Activated T-cell treated with anti-CD3 and anti-CD28 coated beads, Interleukin-2, amount 50 U/mL, for 24 hours (primary cell): ENCODE measurements at places on chromosomes 16 and 17.

DNA sequence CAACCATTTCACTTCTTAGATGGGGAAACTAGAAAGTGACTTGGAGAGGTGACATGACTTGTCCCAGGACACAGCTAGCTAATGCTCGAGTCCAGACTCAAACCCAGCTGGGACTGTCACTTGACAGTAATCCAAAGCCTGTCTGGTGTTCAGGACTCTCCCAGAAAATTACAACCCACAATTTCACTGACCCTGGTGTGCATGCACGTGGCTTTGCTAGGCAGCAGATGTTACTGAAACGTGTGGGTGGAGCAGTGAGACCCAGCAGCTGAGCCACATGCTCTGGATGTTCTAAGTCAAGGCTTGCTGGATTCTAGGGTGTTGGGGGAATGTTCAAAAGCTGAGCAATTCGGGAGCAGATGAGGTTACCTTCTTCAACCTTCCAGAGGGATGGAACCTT is 364.6 kb downstream of the GRIN2A start:
- no peaks in the 10 kb centered on the region for H3K36me3 ChIP-seq
- no peaks in the 10 kb centered on the region for H3K4me1 ChIP-seq
- DNase-seq, result no peak
- no peak overlapping the region for H3K27ac ChIP-seq

DNA sequence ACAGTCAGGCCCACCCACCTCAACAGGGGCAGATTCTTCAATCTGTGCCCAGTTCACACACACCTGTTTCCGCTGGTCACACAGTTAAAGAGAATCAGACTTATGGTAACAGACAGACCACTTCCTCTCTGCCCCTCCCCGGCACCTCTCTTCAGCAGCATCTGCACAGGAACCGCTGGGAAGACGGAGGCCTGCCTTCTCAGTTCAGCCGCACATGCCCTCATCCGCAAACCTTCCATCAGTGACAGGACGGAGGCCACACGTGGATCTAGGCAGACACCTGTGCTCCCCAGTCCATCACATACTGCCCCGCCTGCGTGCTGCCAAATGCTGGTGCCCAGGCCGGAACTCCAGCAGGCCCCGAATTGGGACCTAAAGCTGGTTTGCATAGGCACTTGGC is 10.3 kb downstream of the PHB1 start:
- H3K4me1 ChIP-seq, result peaks cover 44% of the 10 kb centered on the region
- H3K27ac ChIP-seq, result peak overlapping the region; percentile 37
- DNase-seq, result peak; percentile 29
- H3K27me3 ChIP-seq, result no peaks in the 10 kb centered on the region

GRCh38 chr17:21394265-21394664 is 18.1 kb downstream of the KCNJ12 start:
- no peaks in the 10 kb centered on the region for H3K36me3 ChIP-seq
- H3K27ac ChIP-seq, result no peak overlapping the region
- H3K4me1 ChIP-seq, result no peaks in the 10 kb centered on the region
- peaks cover 17% of the 10 kb centered on the region for H3K27me3 ChIP-seq
- no peak overlapping the region for H3K4me3 ChIP-seq

GRCh38 chr16:85002099-85002541 is 9.2 kb downstream of the ZDHHC7 start:
- H3K27ac ChIP-seq, result peak overlapping the region; percentile 63
- no peak overlapping the region for H3K4me3 ChIP-seq
- no peak for DNase-seq
- H3K4me1 ChIP-seq, result peaks cover 53% of the 10 kb centered on the region

DNA sequence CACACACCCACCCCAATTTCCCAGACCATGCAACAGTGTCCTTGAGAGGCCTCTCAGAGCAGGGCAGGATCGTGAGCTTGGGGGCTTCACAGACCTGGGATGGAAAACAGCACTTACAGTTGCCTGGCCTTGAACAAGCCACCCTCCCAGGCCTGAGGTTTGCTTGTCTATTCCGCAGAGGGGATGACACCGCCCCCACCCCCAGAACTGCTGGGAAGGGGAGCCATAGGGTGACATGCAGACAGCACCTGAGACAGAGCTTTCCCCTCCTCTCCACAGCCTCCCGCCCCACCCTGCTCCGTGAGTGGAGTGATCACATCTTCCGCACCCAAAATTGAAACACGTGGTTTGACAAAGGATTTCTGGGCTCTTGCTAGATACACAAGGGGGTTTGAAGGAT is 131.5 kb upstream of the TNRC6C start:
- peaks cover 15% of the 10 kb centered on the region for H3K4me1 ChIP-seq
- DNase-seq, result peak; percentile 20
- H3K27ac ChIP-seq, result no peak overlapping the region
- no peaks in the 10 kb centered on the region for H3K27me3 ChIP-seq

- H3K4me1 ChIP-seq, result peaks cover 38% of the 10 kb centered on the region
- no peaks in the 10 kb centered on the region for H3K36me3 ChIP-seq
- peaks cover 11% of the 10 kb centered on the region for H3K27me3 ChIP-seq
Measured at GRCh38 chr17:65228287-65228686, 91.1 kb downstream of the RGS9 start.

DNA sequence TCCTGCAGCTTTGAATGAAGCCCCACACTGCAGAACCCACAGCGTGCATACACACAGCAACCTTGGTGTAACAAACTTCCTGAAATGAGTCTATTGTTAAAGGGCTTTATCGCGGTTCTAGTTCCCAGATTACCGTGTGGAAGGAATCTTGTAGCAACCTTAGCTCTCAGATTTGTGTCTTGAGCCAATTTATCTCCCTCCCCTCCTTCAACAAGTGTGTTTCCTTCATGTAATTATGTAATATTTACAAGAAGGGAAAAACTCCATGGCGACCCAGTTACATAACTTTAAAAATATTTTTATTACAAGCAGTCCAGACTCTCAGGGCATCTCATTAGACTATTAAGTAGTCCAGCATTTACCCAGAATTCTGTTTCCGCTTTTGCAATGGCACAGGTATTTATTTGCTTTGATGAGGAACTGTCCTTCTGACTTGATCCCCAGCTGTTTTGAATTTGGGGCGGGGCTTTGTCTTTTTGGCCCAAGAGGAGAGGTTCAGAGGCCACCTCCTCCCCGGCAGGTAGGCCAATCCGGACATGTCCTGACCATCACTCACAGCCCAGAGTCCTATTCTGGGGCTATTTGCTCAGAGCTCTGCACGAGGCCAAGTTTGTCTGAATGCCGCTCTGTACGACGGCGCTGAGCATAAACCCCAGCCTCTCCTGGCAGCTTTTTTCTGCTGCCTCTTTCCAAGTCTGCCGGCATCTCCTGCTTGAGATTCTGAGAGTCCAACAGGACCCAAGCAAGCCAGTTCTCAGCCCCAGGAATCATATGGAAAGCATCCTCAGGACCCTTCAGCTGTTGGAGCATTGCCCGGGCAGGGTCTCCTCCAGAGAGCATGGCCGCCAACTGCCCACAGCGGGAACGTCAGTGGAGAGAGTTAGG is 35.6 kb downstream of the CLEC16A start:
- peak overlapping the region; percentile 18 for H3K27ac ChIP-seq
- DNase-seq, result no peak
- H3K36me3 ChIP-seq, result peaks cover 91% of the 10 kb centered on the region

DNA sequence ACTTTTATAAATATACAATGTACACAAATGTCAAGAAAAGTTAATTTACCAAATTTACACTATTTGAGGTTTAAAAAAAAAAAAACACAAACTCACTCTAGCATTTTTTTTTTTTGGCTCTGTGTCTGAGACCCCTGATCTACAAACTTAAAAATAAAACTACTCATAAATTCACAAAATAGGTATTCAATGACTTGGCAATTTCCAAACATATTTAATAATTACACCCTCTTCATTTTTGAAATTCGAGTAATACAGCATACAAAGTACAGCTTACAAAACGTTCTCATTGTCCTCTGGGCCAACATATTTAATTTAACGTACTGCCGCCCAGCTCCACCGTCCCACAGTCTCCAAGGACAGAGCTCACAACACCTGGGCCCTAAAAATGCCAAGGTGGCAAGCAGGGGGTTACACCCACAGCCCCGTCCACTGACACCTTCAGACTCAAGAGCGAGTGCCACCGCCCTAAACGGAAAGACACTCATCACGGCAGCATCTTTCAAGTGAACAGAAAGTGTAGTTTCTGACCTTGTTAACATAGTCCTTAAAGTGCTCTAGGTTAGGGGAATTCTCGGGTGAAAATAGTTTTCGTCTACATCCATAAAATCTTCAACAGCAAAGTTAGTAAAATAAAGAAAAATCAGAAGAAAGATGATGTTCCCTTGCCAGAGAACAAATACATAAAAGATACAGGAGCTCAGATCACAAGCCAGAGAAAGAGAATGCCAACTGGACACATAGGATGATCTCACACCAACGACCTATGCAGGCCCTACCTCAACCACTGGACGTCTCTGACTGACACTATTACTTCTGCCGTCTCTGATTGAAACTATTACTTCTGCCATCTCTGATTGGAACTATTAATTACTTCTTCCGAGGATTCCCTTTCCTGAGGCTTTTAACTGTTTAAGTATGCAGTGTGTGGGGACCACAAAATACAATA is 4.2 kb downstream of the ADCY9 start:
- DNase-seq, result no peak
- H3K4me1 ChIP-seq, result peaks cover 54% of the 10 kb centered on the region
- no peaks in the 10 kb centered on the region for H3K27me3 ChIP-seq
- peaks cover 16% of the 10 kb centered on the region for H3K36me3 ChIP-seq
- peak overlapping the region; percentile 74 for H3K4me3 ChIP-seq

DNA sequence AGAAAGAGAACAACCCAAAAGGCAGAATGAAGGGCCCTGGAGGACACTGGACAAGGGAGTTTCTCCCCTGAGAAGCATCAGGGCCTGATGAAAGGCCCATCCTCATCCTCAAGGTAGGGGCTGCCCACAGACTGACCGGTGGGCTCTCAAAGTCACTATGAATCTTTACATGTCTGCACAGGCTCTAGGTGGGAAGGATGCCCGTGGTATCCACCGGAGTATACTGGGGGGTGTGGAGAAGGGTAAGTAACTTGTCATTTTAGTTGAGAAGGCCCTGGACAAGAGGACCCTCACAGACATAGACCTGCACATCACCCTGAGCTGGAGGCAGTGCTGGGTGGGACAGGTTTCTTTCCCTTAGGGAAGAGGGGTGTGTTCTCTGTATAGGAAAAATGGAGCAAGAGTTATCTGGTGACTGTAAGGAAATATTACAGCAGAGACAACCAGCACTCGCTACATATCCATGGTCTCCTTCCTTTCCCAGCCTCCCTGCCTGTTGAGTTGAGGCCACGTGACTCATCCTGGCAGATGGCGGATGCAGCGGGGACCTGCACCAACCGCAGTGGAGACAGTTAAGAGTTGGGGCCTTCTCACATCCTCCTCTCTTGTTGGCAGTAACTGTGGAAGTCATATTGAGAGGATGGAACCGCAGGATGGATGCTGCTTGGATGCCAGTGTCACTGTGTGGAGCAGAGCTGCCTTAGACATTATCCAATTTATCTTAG is 45.6 kb upstream of the KCNJ12 start:
- no peak overlapping the region for H3K4me3 ChIP-seq
- H3K36me3 ChIP-seq, result no peaks in the 10 kb centered on the region
- peaks cover 4% of the 10 kb centered on the region for H3K27me3 ChIP-seq
- DNase-seq, result peak; percentile 17
- H3K4me1 ChIP-seq, result no peaks in the 10 kb centered on the region
- H3K27ac ChIP-seq, result no peak overlapping the region

GRCh38 chr17:80408872-80409271 is 6.1 kb upstream of the ENDOV start:
- H3K4me3 ChIP-seq, result no peak overlapping the region
- no peak overlapping the region for H3K27ac ChIP-seq
- peaks cover 3% of the 10 kb centered on the region for H3K4me1 ChIP-seq
- H3K27me3 ChIP-seq, result peaks cover 20% of the 10 kb centered on the region
- no peaks in the 10 kb centered on the region for H3K36me3 ChIP-seq
- no peak for DNase-seq

GRCh38 chr17:45819632-45820031 is 25.0 kb upstream of the SPPL2C start:
- H3K4me1 ChIP-seq, result peaks cover 3% of the 10 kb centered on the region
- H3K27ac ChIP-seq, result no peak overlapping the region
- DNase-seq, result no peak
- H3K36me3 ChIP-seq, result no peaks in the 10 kb centered on the region

DNA sequence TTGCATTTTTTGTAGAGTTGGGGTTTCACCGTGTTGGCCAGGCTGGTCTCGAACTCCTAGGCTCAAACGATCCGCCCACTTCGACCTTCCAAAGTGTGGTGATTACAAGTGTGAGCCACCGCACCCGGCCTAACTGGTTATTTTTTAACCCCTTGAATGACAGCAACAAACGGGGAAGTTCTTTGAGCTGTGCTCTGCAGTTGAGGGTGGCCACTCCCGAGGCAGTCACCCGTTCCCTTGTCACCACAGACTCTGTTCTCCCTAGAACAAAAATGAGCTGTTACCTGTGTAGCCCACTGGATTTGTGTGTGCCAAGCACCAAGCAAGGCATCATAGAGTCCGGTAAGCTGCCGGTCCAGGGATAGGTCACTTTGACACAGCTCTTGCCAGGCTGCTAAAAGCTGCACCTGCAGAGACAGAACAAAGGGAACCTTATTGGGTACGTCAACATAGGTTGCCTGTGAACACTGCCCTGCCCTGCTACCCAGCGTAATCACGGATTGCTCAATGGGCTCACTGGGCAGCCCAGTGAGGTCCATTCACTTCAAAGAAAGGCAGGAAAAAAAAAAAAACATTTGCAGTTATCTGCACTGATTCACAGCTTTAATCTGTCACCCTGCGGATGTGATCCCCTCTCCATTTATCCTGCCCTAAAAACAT is 19.6 kb downstream of the COG7 start:
- H3K27ac ChIP-seq, result no peak overlapping the region
- DNase-seq, result no peak
- H3K27me3 ChIP-seq, result no peaks in the 10 kb centered on the region

- no peak for DNase-seq
- no peak overlapping the region for H3K27ac ChIP-seq
- no peaks in the 10 kb centered on the region for H3K36me3 ChIP-seq
- H3K4me1 ChIP-seq, result peaks cover 36% of the 10 kb centered on the region
Measured at GRCh38 chr17:16909472-16910246, 62.3 kb downstream of the TNFRSF13B start.

- H3K4me1 ChIP-seq, result no peaks in the 10 kb centered on the region
- H3K36me3 ChIP-seq, result peaks cover 96% of the 10 kb centered on the region
- H3K27ac ChIP-seq, result no peak overlapping the region
- DNase-seq, result no peak
- no peak overlapping the region for H3K4me3 ChIP-seq
Measured at GRCh38 chr16:3681206-3681605, 26.7 kb downstream of the DNASE1 start.

GRCh38 chr17:50219342-50219741 is 17.9 kb upstream of the COL1A1 start:
- no peak overlapping the region for H3K4me3 ChIP-seq
- H3K27ac ChIP-seq, result no peak overlapping the region
- no peak for DNase-seq
- H3K4me1 ChIP-seq, result no peaks in the 10 kb centered on the region
- no peaks in the 10 kb centered on the region for H3K36me3 ChIP-seq

DNA sequence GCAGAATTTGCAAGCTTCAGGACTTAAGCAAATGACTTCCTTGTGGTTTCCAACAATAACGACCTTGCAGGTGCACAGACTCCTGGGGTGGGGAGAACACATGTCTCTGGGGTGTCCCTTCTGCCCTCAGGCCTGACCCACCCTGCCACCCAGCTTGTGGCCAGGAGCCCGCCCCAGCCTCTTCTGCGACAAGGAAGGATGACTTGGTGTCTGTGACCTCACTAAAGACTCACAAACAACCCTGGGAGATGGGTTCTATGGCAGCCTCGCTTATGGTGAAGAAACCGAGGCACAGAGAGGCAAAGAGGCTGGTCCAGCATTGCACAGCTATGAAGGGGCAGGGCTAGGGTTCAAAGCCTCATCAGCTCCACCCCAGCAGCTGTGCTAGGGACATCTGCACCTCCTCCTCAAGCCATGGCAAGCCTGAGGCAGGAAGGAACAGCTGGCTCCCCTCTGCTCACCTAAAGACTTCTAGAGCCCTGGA is 2.6 kb downstream of the ATP2A3 start:
- peak overlapping the region; percentile 88 for H3K4me3 ChIP-seq
- peak; percentile 48 for DNase-seq
- peaks cover 69% of the 10 kb centered on the region for H3K4me1 ChIP-seq
- H3K27ac ChIP-seq, result peak overlapping the region; percentile 85
- peaks cover 40% of the 10 kb centered on the region for H3K36me3 ChIP-seq
